Stimulated activated CD4-positive, alpha-beta T cell treated with anti-CD3 and anti-CD28 coated beads, Interleukin-4, amount 100 ng/mL, for 1 hour (primary cell): ENCODE measurements at places on chromosomes 2 and 18.

- no peak for DNase-seq
These were observed 80.6 kb downstream of the RIT2 start for GRCh38 chr18:43034683-43035500.

- no peak for DNase-seq
These were observed 24.0 kb upstream of the SIGLEC15 start for GRCh38 chr18:45801416-45802004.

DNA sequence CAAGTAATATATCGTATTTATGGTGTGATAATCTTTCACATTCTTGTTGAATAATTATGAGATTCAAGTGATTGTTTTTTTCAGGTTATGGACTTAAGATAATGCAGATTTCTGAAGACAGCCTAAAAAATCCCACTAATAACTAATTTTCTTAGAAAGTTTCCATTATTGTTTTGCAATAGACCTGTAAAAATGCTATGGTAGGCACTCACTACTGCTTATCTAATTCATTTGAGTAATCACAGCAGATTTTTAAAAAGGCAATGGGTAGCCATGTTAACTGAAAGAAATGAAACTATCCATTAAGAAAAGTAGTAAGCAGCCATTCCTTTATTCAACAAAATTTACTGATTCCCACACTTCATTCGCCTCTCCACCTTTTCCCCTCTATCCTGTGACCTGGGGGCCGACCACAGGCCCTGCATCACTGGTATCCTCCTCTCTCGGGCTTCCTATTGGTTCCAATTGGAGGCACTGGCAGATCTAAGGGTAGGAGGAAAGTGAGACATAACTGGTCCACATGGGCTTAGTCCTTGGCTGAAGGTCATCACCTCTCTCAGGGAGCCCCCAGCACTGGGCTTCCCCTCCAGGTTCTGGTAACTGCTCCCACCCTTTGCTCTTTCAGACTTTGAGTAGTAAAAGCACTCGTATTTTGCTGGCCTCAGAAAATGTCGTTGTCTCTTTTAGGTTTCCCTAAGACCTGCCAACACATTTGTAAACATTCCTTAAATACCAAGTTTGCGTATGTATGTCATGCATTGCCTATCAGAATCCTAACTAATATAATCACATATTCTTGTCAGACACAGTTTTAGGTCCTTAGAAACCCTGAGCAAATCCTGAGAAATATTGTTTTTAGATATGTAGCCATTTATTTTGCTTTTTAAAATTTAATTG is 18.5 kb downstream of the RBMS1 start:
- no peak for DNase-seq

DNA sequence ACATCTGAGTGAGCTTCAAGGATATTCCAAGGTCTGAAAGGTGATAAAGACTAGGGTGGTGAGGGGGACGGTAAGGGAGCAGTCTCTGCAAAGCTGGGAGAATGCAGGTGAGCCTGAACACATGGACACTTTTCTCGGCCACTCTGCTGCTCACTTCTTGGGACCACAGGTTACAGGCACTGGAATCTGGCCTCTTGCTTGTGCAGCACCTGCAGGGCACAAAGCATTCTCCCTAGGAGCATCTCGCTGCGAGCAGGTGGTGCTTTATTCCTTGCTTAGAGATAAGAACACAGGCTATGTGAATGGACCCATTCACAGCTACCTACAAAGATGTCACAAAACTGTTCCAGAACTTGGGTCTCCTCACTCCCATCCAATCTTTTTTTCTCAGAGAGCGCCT is 153.2 kb downstream of the DDX1 start:
- DNase-seq: no peak

GRCh38 chr18:26875040-26875654 is 9.6 kb upstream of the AQP4 start:
- no peak for DNase-seq
